ENCODE measurements at places on chromosomes 4 and X.
A peak's percentile ranks its signal among the peaks of the same experiment; 100 is the strongest.

- DNase-seq: peak; percentile 54
Measured at GRCh38 chr4:174538123-174538875, 16.0 kb upstream of the HPGD start.

- DNase-seq: no peak
Measured at GRCh38 chr4:177485528-177485927, 43.3 kb upstream of the AGA start.

DNA sequence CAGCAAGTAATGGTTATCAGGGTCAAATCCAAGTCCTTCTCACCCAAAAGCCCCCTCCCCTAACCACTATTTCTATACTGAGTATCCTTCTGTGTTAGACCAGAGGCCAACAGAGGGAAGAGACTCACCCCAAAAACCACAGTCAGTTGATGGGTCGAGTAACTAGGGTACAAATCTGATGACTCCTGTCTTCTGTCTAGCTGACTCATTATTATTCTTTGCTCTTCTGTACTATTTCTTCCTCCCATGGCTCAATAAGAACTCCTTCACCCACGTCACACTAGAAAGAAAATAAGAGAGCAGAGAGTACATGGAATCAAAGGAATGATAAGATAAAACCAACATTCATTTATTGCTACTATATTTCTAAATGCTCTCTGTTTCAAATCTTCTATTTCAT lies 2.0 kb downstream of the RAB40A start:
- no peak for DNase-seq

DNA sequence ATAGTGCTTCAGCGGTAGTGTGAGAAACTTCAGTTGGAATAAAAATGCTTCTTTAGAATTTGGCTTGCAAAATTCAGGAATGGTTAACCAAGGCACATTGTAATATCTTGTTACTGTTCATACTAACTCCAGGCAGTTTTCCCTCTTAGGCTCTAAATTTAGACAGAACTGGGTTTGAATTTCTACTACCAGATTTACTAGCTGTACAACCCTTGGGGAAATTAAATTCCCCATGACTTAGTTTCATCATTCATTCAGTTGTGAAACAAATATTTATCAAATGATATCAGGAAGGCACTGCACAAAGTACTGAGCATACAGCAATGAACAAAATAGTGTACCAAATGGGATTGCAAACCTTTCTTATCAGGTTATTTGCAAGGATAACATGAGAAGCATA lies 135.0 kb upstream of the IL15 start:
- DNase-seq: no peak

GRCh38 chrX:22481436-22481835 lies 208.7 kb downstream of the CBLL2 start:
- DNase-seq: no peak

DNA sequence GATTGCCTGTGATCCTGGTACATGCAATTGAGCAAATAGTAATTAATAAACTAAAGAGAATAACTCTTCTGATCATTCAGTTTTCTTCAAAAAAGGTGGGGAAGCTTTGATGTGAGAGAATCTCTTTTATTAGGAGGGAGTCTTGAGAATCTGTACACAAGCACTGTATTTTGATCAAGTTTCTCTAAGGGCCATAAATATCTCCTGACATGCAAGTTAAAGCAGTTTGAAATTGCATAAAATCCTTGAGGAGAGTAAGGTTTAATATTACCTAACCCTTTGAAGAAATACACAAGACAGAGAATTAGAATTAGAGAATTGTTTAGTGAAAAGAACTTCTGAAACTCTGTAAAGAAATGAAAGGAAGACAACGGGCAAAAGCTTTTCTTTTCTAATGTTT lies 326.9 kb downstream of the FAT4 start:
- no peak for DNase-seq

GRCh38 chr4:8345946-8346814 lies 76.6 kb downstream of the HTRA3 start:
- no peak for DNase-seq

DNA sequence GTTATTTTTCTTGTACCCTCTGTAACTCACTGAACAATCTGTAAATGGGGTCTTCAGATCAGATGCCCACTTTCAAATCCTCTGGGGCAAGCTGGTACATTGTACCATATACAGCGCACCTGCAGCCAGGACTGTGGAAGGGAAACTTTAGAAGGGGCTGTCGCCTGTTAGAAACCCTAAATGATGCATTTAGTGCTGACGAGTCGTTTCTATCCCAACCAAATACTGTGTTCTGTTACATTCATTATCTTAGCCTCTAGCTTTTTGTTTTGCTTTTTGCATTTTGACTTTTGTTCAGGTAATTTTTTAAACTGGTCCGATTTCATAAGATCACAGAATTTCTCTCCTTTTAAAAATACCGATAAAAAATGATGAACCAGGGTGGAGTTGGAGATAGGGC lies 66.4 kb upstream of the AGA start:
- no peak for DNase-seq

GRCh38 chrX:13283512-13283911 lies 36.3 kb downstream of the ATXN3L start:
- no peak for DNase-seq

GRCh38 chrX:94551831-94552230 lies 877.8 kb downstream of the FAM133A start:
- no peak for DNase-seq

- no peak for DNase-seq
Measured at GRCh38 chr4:174742561-174742960, 86.5 kb downstream of the GLRA3 start.
